ENCODE measurements at places on chromosomes 3 and 15.

DNA sequence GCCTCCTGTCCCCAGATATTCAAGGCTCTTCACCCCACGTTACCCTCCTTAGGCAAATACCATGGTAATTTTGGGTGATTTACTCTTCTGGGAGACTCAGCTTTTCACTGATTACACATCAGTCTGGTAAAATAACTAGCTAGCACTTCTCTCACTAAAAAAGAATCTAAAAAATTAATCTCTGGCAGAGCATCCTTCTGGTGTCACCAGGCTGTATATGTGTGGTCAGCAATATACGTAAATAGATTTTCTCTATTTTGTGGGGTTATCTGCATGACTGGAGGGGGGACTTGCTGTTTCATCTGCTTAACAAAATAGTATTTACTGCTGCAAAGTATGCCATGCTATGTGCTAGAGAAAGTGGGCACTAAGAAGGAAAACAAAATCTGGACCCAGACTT lies 45.1 kb downstream of the LRRC28 start:
- DNase-seq: no peak

DNA sequence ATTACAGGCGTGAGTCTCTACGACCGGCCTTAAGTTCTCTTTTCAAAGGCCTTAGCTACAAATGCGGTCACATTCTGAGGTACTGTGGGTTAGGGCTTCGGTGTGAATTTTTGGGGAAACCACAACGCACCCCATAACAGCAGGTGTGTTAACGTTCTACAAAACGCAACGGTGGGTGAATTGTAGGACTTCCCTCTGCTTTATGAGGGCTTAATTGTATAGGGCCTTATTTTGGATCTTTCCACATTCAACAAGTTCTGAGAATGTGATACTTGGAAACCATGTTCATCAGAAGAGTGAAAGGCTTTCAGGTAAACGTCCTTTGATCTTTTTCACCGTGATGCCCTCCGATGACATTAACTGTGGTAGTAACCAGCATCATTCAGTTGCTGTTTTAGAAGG lies 998.6 kb upstream of the CFAP20DC start:
- no peak for DNase-seq

GRCh38 chr15:98647026-98647773 lies 1.1 kb upstream of the IGF1R start:
- DNase-seq: no peak

- no peak for DNase-seq
Measured at GRCh38 chr3:164418414-164418813, 659.9 kb downstream of the SI start.

- DNase-seq: peak; percentile 24
Measured at GRCh38 chr3:18295171-18295920, 129.8 kb downstream of the SATB1 start.

DNA sequence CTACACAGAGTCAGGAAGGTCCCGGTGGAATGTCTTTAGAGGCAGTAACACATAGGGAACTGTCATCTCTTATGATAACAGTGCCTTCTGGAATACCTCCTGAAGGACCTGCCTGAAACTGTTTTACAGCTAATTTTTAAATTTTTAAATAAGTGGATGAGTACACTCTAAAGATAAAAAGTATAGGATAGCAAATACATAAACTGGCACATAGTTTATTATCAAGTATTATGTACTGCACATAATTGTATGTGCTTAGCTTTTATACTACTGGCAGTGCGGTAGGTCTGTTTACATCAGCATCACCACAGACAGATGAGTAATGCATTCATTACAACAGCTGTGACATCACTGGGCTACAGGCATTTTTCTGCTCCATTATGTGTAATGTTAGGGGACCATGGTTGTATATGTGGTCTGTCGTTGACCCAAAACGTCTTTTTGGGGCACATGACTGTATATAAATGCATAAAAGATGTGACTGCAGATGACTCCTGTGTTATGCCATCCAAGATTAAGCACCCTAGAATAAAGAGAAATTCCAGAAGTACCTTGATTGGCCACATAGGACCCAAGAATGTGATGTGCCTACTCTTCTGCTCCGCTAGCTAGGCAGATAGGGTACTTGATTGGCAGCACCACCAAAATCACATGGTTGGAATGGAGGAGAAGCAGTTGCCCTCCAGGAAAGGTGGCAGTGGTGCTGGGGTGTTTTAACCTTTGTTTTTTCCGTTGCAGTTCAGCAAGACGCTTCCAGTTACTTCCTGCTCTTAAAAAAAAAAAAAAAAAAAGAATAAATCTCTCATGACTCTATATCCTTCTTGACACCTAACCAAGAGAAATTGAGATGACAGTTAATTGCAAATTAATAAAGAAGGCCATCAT lies 3.3 kb downstream of the VPS8 start:
- peak; percentile 21 for DNase-seq

DNA sequence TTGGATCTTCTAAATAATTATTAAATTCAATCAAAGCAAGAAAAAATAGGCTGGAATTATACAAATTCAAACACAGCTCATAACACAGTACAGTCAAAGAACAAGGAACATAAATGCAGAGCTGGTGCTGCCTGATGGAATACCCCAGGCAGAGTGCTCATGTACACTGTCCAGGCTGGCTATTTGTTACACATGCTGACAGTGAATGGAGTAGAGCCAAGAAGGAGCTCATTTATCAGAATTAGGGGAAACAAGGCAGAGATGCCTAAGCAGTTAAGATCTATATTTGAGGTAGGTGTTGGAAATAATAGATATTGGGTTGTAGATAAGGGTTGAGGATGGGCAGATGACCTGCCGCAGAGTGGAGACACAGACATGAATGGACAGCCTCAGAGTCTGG lies 788.2 kb upstream of the ARPP21 start:
- DNase-seq: no peak
